NCI-H82 (cell line): ENCODE measurements at places on chromosomes 12 and 14.

DNA sequence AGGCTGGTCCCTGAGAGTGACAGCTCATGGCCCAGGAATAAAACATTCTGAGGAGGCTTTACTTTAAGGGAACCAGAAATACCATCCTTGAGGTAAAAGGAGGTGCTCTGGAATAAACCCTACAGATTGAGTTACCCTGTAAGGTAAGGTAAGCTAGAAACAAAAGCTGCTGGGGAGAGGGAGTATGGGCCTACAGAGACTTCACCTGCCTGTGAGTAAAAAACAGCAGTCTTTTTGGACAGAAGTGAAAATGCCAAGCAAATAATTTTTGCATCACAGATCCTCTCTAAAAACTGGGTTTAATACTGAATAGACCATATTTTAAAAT is 41.2 kb downstream of the CORO1C start:
- DNase-seq = no peak

DNA sequence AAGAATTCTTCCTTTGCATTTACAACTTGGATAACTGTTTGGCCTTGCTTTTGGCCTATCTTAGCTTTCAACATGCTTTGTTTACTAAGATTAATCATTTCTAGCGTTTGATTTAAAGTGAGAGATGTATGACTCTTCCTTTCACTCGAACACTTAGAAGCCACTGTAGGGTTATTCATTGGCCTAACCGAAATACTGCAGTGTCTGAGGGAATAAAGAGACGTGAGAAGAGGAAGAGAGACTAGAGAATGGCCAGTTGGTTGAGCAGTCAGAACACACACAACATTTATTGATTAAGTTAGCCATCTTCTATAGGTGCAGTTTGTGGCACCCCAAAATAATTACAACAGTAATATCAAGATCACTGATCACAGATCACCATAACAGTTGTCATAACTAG is 62.3 kb upstream of the CCDC175 start:
- no peak for DNase-seq

DNA sequence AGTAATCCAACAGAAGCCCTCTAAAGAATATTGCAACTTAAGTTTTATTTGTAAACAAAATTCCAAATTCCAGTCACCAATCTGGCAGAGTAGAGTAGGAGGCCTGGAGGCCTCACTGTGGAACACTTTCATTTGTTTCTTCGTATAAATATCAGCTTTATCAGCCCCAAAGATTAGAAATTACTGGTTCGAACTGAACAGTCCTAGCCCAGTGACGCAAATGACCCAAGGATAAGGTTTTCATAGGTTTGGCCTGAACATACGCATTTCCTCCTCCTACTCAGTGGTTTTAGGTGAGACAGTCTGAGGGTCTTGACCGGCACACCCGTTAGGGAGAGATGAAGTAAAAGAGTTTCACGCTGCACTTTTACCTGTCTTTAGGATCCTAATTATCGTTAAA is 1.7 kb downstream of the CDC42BPB start:
- DNase-seq = no peak

- DNase-seq = peak; percentile 30
Observed at GRCh38 chr14:94021416-94022157, 4.6 kb upstream of the OTUB2 start.

DNA sequence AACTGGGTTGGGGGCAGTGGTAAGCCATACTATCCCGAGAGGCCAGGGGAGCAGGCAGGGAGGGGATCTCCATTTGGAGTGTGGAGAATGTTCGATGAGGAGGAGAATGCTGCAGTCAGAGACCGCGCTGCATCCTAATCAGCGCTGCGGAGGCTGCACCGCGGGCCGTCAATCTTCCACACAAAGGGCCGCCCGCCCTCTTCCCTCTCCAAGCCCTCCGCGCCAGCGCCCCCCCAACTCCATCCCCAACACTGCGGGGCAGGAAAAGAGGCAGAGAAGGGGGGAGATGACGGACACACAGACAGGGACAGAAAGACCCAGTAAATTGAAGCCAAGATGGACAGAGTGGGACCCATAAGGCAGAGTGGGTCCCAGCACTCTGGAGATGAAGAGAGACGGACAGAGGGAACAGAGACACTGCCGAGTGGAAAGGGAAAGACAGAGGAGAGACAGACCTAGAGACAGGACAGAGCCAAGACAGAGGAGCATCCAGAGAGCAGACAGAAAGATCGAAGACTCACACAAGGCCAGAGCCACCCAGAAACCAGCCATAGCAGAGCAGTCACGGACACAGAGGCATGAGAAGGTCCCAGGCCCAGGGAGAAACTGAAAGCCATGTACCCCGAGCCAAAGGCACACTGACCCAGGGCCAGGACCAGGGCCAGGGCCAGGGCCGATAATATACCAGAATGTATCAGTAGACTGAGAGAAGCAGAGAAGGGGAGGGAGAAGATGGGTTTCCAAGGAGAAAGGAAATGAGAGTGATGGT is 3.5 kb downstream of the CISTR start:
- DNase-seq = peak; percentile 21

GRCh38 chr12:103903993-103904392 is 26.2 kb upstream of the HSP90B1 start:
- DNase-seq = peak; percentile 73

GRCh38 chr12:49331380-49332222 is 5.4 kb downstream of the C1QL4 start:
- peak; percentile 74 for DNase-seq

GRCh38 chr14:101819251-101819990 is 57.9 kb downstream of the PPP2R5C start:
- no peak for DNase-seq

GRCh38 chr12:29752121-29752520 is 31.6 kb downstream of the TMTC1 start:
- DNase-seq = no peak

DNA sequence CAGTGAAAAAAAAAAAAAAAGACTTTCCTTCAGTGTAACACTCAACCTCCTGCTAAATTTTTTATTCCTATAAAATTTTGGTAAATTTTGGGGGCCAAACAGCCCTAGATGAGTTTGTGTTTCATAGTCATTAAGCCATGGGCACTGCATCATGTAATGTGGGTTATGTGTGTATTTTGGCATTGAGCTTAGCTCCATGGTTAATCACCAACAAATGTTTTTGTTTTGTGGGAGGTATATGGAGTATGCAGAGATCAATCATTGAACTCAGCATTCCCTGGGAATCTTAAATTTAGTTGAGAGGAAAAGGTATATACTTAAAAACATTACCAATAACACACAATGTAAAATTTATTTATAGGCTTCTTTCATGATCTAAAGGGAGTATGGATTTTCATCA is 8.5 kb upstream of the ARMH4 start:
- DNase-seq = no peak

DNA sequence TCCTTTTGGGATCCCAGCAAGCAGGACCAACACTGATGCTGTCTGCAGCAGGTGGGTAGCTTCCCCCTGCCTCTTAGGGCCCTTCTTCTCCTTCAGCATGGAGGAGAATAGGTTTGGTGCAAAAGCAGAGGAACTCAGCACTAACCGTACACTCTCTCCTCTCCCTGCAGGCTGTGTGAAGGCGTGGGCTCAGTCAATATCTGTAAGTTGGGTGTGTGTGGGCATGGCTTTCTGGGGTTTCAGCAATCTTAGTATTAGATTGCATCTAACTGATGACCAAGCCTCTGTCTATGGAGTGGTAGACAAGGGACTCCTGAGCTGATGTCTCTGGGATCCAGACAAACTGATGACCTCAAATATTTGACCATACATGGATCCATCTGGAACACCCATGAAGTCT is 14.3 kb downstream of the KRT85 start:
- no peak for DNase-seq
